Neural crest cell (in vitro differentiated cells): ENCODE measurements at places on chromosomes 11 and 22.

DNA sequence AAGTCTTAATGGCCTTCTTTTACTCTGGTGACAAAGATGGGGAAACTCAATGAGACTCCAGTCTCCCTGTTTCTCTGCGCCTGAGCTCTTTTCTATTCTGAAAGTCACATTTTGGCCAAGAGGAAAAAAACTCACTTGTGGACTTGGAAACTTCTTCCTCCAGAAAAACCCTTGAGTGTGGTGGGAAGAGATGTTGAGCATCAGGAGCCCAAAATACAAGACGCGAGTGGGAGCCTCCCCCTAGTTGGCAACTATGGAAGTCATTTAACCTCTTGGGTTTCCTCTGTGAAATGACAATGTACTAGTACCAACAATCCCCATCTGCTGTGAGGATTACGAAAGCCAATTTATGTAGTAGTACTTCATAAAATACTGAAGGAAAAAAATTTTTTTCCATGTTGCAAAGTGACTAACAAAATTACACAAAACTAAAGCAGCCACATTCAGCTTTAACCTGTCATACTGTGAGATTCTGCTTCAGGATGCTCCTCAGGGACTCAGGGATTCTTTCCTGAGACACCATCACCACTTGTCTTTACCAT, 524 bp upstream of the SLC25A17 start:
- peaks cover 4% of the 10 kb centered on the region for H3K36me3 ChIP-seq
- no peaks in the 10 kb centered on the region for H3K27me3 ChIP-seq
- DNase-seq = no peak

DNA sequence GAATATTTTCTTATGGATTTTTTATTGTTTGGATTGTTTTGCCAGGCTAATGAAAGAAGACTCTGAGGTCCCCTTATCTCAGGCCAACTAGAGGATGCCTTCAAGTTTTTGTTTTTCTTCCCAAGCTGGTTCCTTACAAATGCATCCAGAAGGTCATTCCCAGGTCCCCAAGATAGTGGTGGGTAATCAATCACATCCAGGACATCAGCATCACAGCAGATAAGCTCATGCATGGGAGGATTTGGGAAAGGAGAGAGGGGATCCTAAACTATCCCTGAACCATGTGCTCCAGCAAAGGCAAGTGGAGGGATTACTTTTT, 20.7 kb downstream of the FZD4 start:
- no peaks in the 10 kb centered on the region for H3K27me3 ChIP-seq
- peaks cover 37% of the 10 kb centered on the region for H3K4me1 ChIP-seq
- H3K36me3 ChIP-seq = no peaks in the 10 kb centered on the region
- no peak for DNase-seq

GRCh38 chr11:32115446-32115845, 24.6 kb downstream of the RCN1 start:
- H3K27ac ChIP-seq = no peak overlapping the region
- peaks cover 4% of the 10 kb centered on the region for H3K27me3 ChIP-seq
- no peak overlapping the region for H3K4me3 ChIP-seq
- no peaks in the 10 kb centered on the region for H3K36me3 ChIP-seq

DNA sequence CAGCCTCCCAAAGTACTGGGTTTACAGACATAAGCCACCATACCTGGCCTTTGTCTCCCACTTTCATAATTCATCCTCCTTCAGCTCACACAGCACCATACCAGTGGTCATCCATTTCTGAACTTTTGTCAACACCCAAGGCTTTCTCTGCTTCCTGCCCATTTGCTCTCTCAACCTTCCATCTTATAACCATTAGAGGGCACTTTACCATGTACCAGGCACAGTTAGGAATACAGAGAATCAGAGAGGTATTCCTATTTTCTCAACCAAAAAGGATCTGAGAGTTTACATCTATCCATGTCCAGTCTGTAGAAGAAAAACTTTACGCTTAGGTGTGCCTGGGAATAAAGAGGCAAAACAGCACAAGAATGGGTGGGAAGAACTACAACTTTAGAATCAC, 397.6 kb downstream of the BUD13 start:
- peaks cover 36% of the 10 kb centered on the region for H3K27me3 ChIP-seq
- peaks cover 39% of the 10 kb centered on the region for H3K4me1 ChIP-seq
- H3K4me3 ChIP-seq = no peak overlapping the region
- no peaks in the 10 kb centered on the region for H3K36me3 ChIP-seq
- no peak for DNase-seq
